Vein endothelial cell (primary cell): ENCODE measurements at places on chromosomes 6 and 20. TPM values are rescaled to one million over a fixed set of nuclear protein-coding genes. Genes with fewer than 3 reads are reported as not detected.

IMPG1 gene
- total RNA-seq: 0.29 TPM in 1 of 2 replicates, not detected in the other

TMEM244 gene
- total RNA-seq: not detected in 2 replicates

APOBEC2 gene
- total RNA-seq: not detected in 2 replicates

SIM1 gene
- 0.19 and 0.33 TPM in 2 replicates for total RNA-seq

SIRPB2 gene
- 4.2 and 4.6 TPM in 2 replicates for total RNA-seq

SLC4A11 gene
- 4.9 TPM in 2 replicates for total RNA-seq

OLIG3 gene
- total RNA-seq: not detected in 2 replicates

CDC40 gene
- 20.9 and 25.7 TPM in 2 replicates for total RNA-seq

NRSN1 gene
- not detected in 2 replicates for total RNA-seq

HRH3 gene
- not detected in 2 replicates for total RNA-seq

PRL gene
- not detected in 2 replicates for total RNA-seq

CTAGE9 gene
- not detected in 2 replicates for total RNA-seq

CD83 gene
- 0.33 and 1.7 TPM in 2 replicates for total RNA-seq

FAM209A gene
- total RNA-seq: not detected in 2 replicates

CENPQ gene
- total RNA-seq: 4.2 and 7.8 TPM in 2 replicates

OR2B6 gene
- total RNA-seq: not detected in 2 replicates

TBC1D32 gene
- total RNA-seq: 4.5 and 4.9 TPM in 2 replicates
